Urinary bladder (tissue), 4 donors: ENCODE measurements at places on chromosomes 5 and 9. TPM values are rescaled to one million over a fixed set of nuclear protein-coding genes. Genes with fewer than 3 reads are reported as not detected.

DNA sequence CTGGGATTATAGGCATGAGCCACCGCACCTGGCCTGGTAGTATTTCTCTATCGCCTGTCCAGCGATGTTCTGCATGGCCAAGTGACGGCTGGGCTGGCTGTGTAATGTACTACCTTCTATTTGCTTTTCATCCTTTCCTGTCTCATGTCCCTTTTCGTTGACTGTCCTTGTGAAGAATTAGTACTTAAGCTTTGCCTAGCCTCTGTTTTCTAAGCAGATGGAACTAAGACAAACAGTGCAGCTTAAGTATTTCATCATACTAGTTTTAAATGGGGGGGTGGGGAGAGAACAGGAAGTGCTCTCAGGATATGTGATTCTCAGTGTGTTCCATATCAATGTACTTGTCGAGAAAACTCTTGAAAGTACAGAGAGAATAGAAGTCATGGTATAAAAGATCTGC, 31.7 kb upstream of the CCL21 start:
- DNase-seq: no peak

- no peak for DNase-seq
Observed at GRCh38 chr5:55541056-55541635, 6.4 kb upstream of the PLPP1 start.

DNA sequence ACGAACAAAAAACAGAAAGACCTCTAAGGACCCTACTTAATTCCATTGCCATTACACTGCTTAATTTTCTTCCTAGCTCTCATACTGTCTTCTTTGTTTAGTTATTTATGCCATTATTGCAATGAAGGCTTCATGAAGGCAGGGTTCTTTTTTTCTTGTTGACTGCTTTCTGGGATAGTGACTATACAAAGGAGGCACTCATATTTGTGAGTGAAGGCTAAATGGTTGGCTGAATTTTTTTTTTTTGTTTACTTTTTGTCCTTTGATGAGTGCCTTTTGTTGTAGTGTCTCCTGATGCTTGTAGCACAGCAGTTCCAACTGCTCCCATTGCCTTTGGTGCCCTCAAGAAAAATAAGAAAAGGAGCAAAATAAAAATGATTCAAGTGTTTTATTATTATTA, 17.8 kb downstream of the CTNNA1 start:
- DNase-seq: no peak

GRCh38 chr9:123834889-123835562, 94.9 kb downstream of the DENND1A start:
- peak; percentile 7 for DNase-seq

Gene MRPS2
- total RNA-seq: 8.6 TPM

- no peak for DNase-seq
Observed at GRCh38 chr5:166505544-166505943, 1785.9 kb upstream of the WWC1 start.
